ENCODE measurements at places on chromosomes 11 and 22. TPM values are rescaled to one million over a fixed set of nuclear protein-coding genes. Genes with fewer than 3 reads are reported as not detected.
A peak's percentile ranks its signal among the peaks of the same experiment; 100 is the strongest.

DNA sequence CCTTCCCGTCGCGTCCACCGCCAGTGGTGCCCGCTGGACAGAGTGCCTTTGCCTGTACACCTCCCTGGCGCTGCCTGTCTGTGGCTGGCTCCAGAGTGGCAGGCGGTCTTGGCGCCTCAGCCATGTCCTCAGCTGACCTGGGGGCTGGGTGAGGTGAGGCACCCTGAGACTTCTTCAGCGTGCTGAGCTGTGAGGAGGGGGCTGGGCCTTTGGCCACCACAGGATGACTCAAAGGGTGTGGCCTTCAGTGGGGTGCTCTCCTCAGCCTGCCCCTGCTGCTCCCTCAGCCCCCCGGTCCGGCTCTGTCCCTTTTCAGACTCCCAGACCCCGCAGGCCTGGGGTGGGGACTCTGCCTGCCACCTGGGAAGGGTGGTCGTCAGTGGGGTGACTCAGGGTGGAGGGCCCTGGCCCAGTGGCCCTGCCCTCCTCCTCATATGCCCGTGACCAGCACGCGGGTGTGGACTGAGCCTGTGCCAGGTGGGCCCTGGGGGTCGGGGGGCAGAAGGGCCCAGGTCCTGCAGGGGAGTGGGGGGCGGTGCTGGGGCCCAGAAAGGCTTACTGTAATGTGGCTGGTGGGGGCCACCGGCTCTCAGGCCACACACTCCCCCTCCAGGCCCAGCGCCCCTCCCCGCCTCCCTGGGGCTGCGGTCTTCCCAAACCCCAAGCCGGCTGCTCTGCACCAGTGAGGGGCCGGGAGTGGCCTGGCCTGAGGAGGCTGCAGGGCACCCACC is 15.9 kb downstream of the CRELD2 start:
- DNase-seq = no peak

GRCh38 chr11:45383224-45383623 is 97.1 kb upstream of the SYT13 start:
- DNase-seq = no peak

DNA sequence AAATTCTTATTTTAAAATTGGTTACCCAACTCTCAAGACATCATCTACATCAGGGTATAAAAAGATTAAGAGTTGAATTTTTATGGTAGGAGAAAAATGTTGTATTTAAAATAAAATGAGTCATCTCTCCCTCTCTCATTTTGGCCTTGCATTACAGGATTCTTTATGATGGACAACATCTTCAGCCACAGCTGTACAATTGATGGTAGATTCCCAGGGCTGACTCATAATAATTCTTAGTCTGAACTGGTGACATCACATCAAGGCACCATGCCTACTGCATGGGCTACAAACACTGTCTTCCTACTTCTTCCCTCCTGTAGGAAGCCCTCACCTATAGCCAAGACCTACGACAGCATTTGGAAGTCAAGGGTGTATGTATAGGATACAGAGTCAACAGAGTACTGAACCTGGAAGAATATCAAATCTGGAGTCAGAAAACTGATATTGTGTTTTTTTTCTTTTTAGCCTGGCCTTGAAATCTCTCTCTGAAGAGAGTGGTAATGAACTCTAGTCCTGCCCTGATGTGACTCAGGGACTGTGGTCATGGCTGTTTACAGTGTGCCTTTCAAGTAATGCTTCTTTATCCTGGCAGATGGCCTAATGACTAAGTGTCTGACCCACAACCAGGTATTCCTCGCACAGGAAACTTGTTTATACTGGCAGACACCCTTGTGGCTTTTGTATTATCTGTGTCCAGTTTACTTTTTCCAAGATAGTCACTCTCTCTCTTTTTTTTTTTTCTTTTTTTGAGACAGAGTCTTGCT is 32.5 kb downstream of the MRGPRX2 start:
- no peak for DNase-seq

DNA sequence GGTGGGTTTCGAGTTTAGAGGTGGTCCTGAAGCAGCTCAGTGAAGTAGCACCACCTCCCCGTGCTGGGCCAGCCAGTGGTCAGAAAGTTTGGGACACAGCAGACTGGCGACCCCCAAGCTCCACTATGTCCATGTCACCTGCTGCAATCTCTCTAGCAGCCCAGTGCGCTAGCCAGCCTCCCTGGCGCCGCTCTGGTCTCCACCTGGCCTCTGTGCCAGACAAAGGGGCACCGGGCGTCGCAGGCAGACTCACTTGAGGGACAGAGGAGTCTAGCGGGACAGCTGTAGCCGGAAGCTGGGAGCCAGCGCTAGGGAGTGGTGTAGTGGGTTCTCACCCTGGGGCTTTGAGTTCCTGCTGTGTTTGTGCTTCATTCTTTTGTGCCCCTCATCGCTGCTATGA is 25.5 kb downstream of the MYBPC3 start:
- DNase-seq = no peak

DNA sequence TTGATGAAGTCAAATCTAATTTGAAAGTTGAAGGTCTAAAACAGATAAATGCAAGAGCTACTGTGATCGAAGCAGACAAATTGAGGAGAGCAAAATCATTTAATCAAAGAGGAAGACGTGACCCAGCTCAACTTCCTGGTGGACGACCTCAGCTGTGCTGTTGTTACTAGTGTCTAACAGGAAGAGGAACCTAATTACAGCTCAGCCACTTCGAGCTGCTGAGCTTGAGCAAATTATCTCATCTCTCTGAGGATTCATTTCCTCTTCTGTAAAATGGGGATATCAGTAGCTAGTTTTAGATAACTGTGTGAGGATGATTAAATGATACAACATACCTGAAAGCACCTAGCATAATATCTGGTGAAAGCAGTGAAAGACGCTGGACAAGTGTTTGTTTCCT is 48.6 kb upstream of the OLFML1 start:
- DNase-seq = no peak

GRCh38 chr11:15761235-15761634 is 595.1 kb downstream of the SOX6 start:
- no peak for DNase-seq

DNA sequence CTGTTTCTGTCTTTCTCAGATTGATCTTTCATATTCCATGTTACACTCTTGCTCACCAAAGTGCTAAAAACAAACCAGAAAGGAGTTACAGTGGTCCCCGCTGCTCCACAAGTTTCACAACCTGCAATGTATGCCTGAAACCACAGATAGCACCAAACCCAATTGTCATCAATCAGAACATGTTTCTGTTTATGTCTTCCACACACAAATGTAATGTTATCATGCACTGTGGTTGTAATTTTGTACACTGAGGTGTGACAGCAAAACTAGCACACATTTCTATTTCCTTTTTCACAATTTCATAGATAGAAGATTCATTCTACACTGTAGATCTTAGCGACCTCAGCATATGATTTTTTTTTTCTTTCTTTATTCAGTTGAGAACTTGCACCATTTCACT is 1045.9 kb upstream of the RAG2 start:
- no peak for DNase-seq

GRCh38 chr11:116312570-116313391 is 460.0 kb downstream of the BUD13 start:
- DNase-seq = peak; percentile 56

DNA sequence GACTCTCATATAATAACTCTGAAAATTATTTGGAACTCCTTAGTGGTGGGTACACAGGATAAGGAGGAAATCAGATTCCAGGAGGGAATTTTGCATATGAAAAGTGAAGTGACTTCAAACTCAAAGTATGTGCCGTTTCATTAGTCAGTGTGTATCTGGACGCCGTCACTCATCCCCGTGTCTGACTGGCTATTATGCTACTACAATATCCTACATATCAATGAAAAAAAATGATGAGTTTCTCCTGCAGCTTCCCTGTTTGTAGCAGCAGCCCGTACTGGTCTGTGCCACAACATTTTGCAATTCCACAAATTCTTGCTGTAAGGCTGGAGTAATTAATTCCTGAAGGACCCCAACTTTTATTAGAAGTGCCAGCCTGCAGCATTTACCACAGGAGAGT is 16.5 kb downstream of the WT1 start:
- no peak for DNase-seq

DNA sequence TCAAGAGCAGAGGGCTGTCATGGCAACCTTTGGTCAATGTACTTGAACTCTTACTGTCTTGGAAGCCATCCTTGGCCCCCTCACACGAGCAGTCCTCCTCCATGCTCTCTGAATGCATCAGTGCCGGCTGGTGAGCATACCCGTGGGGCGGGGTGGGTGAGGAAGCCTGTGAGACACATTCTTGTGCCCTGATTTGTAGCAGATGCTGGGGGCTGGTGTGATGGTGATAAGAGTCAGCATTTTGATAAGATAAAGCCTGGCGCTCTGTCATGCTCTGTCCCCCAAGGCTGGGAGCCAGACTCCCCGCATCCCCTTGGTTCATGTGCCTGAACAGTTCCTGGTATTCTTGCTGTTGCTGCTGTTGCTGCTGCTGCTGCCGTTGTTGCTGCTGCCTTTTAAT is 20.5 kb upstream of the APOA1 start:
- no peak for DNase-seq

DNA sequence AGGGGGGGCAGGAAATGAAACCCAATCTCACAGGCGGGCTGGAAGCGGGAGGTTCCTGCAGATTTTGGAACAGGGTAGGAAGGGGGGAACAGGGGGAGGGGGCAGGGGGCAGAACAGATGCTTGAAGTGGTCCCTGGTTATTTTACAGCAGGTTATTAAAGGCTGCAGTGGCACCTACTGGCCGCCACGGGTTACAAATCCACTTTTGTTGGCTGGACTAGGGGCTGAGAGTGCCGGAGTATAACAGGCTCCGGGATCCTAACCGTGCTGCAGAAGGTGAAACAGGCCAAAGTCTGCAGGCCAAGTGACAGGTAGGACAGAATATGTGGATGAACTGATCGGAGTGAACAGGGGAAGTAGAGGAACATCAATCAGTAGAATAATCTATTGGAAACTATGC is 2.5 kb downstream of the ROBO3 start:
- DNase-seq = no peak

GRCh38 chr11:44351006-44351660 is 41.2 kb upstream of the ALX4 start:
- no peak for DNase-seq

DNA sequence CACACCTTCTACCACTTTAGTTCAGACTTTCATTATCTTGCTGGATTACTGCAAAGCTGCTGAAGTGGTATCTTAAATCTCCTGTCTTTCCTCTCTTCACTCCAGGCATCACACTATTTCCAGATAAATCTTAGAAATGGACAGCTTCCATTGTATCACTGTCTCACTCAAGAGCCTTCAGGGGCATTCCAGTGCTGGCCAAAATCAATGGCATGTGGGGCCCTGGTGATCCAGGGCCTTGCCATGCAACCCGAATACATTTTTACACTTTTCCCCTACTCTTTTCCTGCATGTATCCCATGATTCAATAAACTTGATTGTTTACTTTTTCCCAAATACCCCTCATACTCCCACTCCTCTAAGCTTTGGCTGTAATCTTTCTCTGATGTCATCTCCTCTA is 39.4 kb upstream of the DEUP1 start:
- no peak for DNase-seq

- DNase-seq = no peak
Observed at GRCh38 chr11:73234471-73235181, 16.5 kb downstream of the P2RY2 start.

DNA sequence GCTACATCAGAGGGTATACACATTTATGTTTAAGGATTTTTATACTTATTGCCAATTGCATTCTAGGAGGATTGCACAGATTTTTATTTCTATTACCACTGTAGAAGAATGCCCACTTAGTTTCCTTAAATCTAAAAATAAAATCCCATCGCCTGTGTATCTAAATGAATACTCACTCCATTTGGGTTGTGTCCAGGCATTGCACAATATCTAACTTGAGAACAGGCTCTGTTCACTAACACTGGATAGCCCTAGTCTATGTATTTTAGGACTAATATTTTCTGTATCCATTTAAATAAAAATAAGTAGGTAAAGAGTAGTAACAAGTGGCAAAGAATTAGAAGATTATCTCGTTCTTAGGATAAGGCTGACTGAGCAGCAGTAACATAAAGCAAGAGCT is 4.1 kb downstream of the C11orf52 start:
- DNase-seq = no peak

- no peak for DNase-seq
Observed at GRCh38 chr22:43992331-43992821, 31.7 kb upstream of the PARVB start.

- no peak for DNase-seq
Observed at GRCh38 chr11:4063348-4063747, 31.3 kb upstream of the RRM1 start.

LRRC32 gene
- total RNA-seq = 1.1 TPM

ELFN2 gene
- total RNA-seq = 14.7 TPM

SCN3B gene
- 54.4 TPM for total RNA-seq

UPK3A gene
- not detected for total RNA-seq

CAVIN3 gene
- 2.5 TPM for total RNA-seq

OR52A1 gene
- total RNA-seq = not detected

Measured in occipital lobe (tissue), 3 donors.